ENCODE measurements at places on chromosomes 6 and 20.

DNA sequence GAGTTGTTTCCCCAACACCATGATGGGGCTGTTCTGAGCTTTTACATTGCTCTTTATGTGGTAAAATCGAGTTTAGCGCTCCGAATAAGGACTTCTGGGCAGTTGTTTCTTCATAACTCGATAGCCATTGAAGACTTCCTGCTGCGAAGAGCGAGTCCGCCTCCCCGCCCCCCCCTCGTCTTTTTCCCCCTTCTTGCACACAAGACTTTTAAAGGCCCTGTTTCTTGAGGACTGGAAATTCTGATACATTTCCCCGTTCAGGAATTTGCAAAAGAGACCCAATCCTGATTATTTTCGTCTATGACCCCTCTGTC is 1.5 kb upstream of the CITED2 start:
- DNase-seq, result peak; percentile 61

GRCh38 chr6:7742223-7742785 is 16.4 kb downstream of the BMP6 start:
- DNase-seq, result no peak

- no peak for DNase-seq
These were observed 228.1 kb upstream of the RAB32 start for GRCh38 chr6:146315381-146316174.

- DNase-seq, result no peak
These were observed 2.6 kb downstream of the TDRD6 start for GRCh38 chr6:46690141-46690755.

DNA sequence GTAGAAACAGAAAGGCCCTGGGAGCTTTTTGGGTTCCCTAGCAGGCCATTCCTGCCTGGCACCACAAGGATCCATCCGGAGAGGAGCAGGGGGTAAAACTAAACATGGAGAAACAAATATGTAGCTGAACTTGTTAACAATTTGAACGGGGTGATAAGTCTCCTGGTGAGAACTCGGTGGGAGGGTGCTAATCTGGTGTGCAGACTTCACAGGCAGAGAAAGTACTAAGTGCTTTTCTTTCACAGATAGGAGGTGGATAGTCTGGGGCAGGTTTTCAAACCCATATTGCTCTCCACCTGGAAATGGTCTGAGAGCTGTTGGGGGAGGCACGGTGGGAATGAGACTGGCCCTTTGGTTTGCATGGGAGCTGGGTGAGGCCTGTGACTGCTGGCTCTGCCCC is 196.3 kb upstream of the FUT9 start:
- no peak for DNase-seq

DNA sequence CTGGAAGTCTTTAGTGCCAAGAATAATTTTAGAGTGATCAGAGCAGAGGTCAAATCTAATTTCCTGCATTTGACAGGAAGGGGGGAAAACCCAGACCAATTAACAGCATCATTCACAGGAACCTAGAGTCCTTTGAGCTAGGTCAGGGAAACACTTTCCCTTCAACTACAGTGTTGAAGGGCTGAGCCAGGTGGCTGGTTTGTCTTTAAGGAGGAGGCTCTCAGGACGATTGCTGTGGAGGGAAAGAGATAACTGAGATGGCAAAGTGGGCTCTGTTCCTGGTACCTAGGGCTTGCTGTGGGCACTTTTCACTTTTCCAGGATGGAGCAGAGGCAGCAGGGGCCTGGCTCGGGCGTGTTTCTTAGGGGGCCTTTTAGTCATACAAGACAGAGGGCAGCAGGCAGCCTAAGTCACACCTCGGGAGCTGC is 111.9 kb downstream of the SCML4 start:
- DNase-seq, result no peak

GRCh38 chr6:47478233-47479139 is 897 bp downstream of the CD2AP start:
- DNase-seq, result peak; percentile 24

- no peak for DNase-seq
These were observed 12.8 kb upstream of the DUSP22 start for GRCh38 chr6:279341-280029.

DNA sequence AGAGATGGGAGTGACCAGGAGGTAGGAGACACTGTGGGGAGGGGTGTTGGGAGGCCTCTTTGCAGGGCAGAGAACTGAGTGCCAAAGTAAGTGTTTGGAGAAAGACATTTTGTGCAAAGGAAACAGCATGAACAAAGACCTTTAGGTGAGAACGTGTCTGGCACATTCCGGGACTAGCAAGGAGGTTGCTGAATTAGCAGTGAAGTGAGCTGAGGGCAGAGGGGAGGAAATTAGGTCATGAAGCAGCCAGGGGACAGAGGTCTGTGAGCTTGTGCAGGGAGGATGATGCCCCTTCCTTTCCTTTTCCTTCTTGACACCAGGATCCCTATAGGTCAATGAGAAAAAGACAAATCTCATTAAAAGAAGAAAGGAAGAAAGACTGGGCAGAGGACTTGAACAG is 21.4 kb upstream of the AHCY start:
- no peak for DNase-seq

- no peak for DNase-seq
These were observed 75.3 kb downstream of the SRC start for GRCh38 chr20:37421060-37421905.

- DNase-seq, result no peak
These were observed 202.3 kb downstream of the GMPR start for GRCh38 chr6:16440636-16441212.

- no peak for DNase-seq
These were observed 586.8 kb upstream of the JAG1 start for GRCh38 chr20:11260611-11261010.

- DNase-seq, result no peak
These were observed 40.3 kb upstream of the BLCAP start for GRCh38 chr20:37567671-37568588.
